ENCODE measurements at places on chromosomes 5 and 9.

GRCh38 chr5:173806270-173807035, 81.7 kb upstream of the CPEB4 start:
- no peak for DNase-seq

DNA sequence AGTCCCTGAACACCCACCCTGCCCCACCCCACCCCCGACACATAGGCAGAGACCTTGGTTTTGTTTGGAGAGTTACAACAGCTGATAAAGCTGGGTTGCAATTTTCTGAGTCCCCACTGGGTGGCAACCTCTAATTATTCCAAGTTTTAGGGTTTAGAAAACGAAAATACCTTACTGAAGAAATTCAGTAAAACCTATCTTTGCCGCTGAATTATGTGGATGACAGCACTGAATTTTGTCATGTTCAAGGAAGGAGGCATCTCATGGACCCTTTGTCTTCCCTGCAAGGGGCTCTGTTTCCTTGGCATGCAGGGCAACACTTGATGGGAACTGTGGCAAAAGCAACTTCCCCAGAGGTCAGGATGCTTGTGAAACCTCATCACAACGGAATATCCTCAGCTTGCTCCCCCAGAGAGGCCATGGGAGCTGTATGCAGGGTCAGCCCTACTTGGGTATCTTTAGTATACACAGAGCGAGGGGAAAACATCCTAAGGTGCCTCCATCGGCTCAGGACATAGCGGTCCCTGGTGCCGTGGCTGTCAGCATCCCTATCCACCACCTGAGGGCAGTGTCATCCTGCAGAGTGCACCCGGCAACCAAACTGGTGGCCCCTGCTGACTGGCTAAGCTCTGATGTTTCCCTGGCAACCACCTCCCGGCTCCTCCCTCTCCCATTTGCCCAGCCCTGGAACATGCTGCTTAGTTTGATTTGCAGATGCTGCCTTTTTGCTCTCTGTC, 123.1 kb downstream of the RXRA start:
- DNase-seq: peak; percentile 53

DNA sequence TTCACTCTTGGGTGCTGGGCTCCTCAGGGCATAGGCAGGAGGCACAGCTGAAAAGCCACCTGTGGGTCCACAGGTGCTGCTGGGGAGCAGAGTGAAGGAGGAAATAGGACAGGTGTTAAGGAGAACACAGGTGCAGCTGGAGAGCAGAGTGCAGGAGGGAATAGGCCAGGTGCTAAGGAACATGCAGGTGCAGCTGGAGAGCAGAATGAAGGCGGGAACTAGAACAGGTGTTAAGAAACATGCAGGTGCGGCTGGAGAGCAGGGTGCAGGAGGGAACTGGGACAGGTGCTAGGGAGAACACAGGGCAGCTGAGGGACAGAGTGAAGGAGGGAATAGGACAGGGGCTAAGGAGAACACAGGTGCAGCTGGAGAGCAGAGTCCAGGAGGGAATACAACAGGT, 43.8 kb upstream of the PLEKHG4B start:
- DNase-seq: no peak

GRCh38 chr5:107570805-107571531, 99.8 kb downstream of the EFNA5 start:
- DNase-seq: no peak

DNA sequence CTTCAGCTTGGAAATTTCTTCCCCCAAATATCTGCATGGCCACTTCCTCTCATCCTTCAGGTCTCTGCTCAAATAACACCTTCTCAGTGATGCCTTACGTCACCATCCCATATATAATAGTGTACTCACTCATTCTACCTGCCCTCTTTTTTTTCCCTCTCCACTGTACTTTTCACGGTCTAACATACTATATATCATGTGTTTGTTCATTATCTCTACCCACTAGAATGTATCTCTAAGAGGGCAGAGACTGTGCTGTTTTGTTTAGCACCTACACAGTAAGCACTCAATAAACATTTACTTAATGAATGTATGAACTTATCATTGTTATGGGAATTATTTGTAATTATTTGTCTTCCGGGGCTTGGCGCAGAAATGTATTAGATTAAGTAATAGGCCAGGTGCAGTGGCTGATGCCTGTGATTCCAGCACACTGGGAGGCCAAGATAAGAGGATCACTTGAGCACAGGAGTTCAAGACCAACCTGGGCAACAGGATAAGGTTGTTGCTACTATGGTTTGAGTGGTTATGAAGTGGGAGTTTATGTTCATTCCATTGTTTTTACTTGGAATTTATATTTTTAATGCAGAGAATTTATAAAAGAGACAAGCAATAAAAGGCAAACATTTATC, 6.0 kb upstream of the IL13 start:
- DNase-seq: no peak

DNA sequence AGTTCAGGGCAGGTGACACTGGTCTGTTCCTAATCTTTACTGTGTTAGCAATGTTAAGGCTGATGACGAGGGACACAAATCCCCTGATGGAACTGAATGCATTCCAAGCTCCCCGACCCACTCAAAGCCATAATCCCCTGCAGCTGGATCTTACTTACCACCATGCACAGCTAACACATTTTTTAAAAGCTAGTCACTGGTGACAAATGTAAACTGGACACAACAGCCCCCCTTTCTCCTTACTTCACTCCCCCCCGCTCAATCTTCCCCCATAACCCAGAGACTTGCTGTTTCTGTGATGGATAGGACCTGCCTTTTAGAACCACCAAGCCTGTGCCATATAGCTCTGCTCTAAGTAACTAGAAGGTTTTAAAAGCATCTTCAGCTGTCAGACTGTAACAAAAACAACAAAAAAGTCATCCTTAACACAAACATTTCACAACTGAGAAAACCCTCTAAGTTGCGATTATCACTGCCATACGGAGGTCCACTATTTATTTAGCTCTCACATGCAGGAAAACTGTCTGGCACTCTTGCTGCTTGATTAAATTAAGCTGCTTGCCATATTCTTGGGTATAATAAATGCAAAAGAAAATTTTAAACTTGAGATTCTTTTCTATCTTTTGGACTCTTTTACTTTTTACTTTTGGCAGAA, 44.4 kb downstream of the BNC2 start:
- DNase-seq: no peak

- DNase-seq: no peak
Measured at GRCh38 chr5:139012176-139012575, 137.0 kb upstream of the LRRTM2 start.

GRCh38 chr5:10849278-10849677, 88.2 kb upstream of the DAP start:
- no peak for DNase-seq

GRCh38 chr9:8382266-8382665, 582.7 kb upstream of the DMAC1 start:
- no peak for DNase-seq

DNA sequence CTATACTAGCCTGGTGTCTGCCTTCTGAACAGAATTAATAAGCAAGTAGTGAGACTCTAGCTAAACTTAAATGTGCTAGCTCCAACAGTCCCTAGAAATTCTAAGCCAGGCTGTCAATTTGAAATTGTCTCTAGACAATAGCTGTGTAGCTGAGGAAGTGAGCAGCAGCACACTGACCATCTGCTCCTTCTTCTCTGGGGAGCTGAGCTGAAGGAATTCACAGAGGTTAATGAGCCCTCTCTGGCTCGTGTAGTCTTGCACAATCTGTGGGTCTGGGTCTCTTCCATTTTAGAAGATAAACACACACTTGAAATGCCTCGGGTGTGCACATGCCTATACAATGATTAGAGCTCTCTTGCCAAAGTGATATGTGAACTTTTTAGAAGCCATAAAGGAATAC, 63.5 kb upstream of the BARX1 start:
- no peak for DNase-seq

- no peak for DNase-seq
Measured at GRCh38 chr5:79975422-79975821, 15.6 kb downstream of the MTX3 start.

DNA sequence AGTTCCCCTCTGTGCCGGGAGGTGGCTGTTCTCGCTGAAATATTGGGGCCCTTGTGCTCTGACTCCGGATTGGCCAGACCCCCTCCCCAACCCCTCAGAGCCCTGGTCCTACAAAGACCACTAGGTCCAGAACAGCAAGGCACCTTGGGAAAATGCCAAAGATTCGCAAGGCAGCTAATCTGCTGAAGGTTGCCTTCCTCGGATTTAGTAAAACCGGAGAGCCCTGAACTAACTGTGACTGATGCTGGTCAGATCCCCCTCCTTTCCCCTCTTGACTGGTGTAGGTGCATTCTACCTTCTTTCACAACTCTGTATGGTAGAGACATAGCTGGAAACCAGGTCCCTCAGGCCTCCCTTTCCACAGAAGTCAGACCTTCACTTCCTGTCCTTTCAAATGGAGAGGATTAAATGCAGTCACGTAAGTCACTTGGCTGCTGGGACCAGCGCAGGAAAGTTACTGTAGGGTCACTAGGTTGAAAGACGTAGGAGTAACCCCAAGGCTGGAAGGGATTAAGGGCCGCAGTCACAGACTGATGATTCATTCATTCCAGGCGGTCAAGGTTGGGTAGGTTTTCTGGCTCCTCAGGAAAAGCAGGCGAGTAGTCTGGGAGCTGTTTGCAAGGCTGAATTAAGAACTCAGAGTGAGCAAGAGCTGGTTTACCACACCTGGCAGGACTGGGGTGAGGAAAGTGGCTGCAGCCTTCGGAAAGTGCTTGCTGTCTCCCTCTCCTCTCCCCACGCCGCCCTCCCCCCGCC, 5.3 kb downstream of the BARX1 start:
- DNase-seq: no peak

GRCh38 chr9:93965830-93966577, 10.8 kb upstream of the BARX1 start:
- no peak for DNase-seq

GRCh38 chr9:95980262-95981125, 105.0 kb downstream of the ERCC6L2 start:
- no peak for DNase-seq

- no peak for DNase-seq
Measured at GRCh38 chr9:124366476-124367220, 48.6 kb downstream of the PSMB7 start.

DNA sequence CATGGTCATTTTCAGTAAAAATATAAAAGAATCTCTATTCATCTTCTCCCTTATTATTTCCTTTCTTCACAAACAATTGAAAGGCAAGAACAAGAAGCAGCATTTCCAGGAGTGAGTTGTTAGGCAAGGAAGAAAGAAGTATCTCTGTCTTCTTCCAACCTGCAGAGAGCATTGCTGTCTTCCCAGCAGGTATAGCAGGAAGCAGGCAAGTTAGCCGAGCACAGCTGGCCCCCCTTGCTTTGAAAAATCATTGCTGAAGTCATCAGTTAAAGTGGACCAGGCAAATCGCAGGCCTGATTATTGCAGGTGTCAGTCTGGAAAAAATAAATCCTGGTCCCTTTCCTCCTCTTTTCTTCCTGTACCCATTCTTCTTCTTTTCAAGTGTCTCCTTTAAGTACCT, 353.1 kb upstream of the BRINP1 start:
- no peak for DNase-seq

DNA sequence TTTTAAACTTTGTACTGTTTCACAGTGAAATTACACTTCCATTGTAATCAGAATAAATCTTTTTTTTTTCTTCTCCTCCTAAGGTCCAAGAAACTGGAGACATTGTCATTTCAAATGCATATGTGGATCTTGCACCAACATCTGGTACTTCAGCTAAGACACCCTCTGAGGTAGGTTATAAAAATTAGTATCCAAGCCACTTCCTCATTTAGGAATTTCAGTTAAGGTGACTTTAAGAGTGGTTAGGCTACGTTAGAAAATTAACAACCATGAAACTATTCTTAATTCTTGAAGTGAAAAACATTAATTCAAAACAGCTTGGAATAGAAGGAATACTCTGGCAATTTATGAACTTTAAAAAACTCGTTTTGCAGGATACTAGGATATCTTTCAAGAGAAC, 77.5 kb downstream of the HSD17B4 start:
- DNase-seq: no peak

GRCh38 chr5:27412384-27412783, 374.0 kb upstream of the CDH9 start:
- DNase-seq: no peak

GRCh38 chr9:135079676-135080075, 7.8 kb upstream of the OLFM1 start:
- DNase-seq: no peak

- DNase-seq: no peak
Measured at GRCh38 chr5:98109561-98110006, 663.9 kb upstream of the RGMB start.

- no peak for DNase-seq
Measured at GRCh38 chr9:18747595-18747994, 273.6 kb downstream of the ADAMTSL1 start.

DNA sequence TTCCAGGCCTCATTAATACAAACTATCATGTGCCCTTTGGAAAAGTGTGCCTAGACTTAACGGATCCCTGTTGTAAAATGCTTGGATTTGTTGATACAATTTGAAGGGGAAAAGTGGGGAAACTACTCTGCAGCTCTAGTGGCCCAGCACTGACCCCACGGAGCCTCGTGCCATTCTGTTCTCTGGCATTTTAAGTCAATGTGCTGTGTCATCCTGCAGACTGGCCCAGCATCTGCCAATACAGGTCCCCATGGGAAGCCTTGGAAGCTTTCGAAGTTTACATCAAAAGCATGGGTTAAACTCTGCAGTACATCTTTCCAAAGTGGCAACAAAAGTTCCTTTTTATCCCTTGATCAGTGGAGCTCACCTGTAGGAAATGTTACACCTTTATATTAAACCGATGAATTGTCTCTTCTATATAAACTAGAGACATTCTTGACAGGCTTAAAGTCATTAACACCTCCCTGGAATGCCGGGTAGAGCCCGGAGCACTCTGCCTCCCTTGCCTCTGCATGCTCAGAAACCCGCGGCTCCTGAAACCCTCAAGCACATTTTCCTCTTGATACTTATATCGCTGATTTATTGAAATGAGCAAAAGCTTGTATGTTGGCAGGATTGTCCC, 596.0 kb upstream of the ADAMTS16 start:
- DNase-seq: no peak

DNA sequence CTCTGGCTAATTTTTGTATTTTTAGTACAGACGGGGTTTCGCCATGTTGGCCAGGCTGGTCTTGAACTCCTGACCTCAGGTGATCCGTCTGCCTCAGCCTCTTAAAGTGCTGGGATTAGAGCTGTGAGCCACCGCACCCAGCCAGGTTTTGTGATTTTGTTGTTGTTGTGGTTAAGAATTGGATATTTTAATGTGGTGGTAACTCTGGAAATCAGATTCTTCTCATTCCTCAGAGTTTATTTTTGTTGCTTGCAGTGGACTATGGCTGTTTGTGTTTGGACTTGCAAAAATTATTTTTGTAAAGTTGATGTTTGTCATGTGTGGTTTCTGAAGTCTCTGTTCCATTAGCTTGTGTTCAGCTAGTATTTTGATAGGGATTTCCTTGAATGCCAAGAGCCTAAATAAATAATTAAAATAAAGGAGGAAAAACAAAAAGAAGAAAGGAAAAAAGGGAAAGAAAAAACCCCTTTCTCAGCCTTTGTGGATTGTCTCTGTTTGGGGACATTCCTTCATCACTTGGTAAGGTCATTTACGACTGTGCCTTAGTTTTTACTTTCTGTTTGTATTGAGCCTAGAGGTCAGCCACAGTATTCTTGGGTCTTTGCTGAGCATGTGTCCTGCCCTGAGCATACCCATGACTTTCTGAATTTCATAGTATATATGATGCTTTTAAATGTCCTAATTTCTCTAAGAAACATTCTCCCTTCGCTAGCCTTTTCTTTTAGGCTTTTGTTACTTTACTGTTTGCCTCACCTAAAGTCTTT, 37.3 kb downstream of the PBX3 start:
- no peak for DNase-seq
